NB4 (cell line): ENCODE measurements at places on chromosomes 16 and 17.

DNA sequence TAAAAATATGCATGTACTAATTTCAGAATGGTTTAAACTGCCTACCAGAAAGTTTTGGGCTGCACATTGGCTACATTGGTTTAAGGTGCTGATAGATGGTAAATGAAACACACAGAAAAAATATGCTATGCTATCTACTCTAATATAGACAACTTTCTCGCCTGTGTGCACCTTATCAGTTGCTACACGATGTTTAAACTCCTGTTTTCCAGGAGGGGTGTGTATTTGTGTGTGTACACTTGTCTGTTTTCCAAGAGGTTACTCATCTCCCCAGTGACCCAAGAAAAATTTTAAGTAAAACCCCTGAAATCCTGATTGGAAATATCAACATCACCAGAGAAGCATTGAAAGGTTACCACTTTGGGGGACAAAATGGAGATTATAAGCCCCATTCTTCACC is 21.6 kb upstream of the PSMC5 start:
- no peak for DNase-seq

DNA sequence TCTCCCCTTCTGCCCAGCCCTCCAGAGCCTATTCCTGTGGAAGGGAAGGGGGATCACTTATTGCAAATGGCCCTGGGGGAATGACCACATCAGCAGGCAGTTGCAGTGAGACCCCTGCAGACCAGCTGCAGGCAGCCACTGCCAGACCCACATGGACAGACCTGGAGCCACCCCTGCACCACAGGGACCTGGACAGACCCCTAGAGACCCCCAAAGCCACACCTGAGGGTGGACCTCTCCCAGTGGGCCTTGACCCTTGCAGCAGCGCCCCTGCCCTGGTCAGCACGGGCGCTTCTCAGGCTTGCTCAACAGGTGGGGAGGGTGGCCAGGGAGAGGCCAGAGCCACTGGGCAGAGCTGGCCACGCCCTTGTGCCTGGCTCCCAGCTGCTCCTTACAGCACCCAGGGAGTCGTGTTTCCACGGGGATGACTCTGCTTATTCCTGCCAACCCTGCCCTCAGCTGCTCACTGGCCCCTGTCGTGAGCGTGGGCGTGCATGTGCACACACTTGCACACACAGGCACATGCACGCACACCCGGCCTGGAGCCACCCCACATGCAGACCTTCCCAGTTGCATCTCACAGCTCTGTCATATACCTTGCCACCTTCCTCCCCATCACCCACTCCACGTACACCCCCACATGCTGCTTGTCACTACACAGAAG is 1.3 kb upstream of the SCN4A start:
- no peak for DNase-seq

- DNase-seq = no peak
These were observed 135.4 kb downstream of the CLEC16A start for GRCh38 chr16:11079652-11080187.

DNA sequence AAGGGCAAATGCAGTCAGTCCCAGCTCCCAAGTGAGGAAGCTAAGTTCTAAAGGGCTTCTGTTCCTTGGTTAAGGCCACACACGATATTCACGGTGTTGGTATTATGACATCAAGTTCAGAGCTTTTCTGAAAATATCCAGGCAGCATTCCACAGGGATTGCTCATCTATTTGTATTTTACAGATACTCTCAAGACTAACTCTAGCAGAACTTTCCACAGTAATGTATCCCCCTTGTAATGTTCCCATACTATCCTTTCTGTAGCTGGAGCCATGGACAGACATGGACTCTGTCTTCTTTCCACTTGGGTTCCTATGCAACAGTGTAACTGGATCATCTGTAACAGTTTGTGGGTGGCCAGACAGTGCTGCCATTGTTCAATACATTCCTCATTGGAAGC is 13.5 kb downstream of the SDR42E1 start:
- DNase-seq = no peak

DNA sequence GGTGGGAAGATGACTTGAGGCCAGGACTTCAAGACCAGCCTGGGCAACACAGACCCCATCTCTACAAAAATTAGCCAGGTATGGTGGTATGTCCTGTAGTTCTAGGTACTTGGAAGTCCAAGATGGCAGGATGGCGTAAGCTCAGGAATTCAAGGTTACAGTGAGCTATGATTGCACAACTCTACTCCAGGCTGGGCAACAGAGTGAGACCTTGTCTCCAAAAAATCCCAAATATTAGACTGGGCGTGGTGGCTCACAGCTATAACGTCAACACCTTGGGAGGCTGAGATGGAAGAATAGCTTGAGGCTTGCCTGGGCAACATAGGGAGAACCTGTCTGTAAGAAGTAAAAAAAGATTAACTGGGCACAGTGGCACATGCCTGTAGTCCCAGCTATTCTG is 30.8 kb downstream of the SUZ12 start:
- no peak for DNase-seq

DNA sequence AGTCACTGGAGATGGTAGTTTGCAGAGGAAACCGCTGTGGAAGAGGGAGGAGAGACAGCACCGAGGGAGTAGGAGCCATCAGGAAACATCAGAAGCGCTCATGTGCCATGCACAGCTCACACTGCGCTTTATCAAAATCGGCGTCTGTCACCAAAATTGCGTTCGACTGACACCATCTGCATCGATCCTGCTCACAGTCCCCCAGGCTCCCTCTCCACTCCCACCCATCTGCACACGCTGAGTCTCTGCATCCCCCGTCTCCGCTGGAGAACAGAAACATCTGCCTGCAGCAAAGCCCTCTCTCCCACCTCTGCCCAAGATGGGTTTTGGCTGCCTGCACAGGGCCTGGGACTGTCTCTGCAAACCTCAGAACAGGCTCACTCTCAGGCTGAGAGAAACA is 187.5 kb upstream of the RPL38 start:
- no peak for DNase-seq

GRCh38 chr16:88893127-88893968 is 26.9 kb upstream of the PABPN1L start:
- no peak for DNase-seq

GRCh38 chr16:54488729-54489128 is 202.1 kb upstream of the IRX3 start:
- no peak for DNase-seq

DNA sequence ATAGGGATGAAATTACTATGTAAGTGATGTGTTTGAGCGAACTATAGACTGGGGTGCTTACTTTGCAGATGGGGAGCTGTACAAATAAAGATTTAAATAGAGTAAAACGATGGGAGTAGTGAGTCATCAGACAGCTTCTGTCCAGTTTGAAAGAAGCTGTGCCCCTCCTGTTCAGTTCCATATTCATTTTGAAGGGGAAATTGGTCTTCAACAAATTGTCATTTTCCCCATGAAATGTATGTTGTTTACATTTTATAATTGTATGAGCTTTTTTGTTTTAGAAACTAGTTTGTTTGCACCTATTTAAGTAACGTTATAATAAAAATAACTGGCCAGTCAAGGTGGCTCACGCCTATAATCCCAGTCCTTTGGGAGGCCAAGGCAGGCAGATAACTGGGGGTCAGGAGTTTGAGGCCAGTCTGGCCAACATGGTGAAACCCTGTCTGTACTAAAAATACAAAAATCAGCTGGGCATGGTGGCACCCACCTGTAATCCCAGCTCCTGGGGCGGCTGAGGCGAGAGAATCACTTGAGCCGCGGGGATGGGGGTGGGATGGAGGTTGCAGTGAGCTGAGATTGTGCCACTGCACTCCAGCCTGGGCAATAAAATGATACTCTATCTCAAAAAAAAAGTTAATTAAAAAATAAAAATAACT is 20.2 kb downstream of the SEC14L1 start:
- DNase-seq = no peak

GRCh38 chr16:51164574-51164973 is 13.5 kb upstream of the SALL1 start:
- peak; percentile 28 for DNase-seq

DNA sequence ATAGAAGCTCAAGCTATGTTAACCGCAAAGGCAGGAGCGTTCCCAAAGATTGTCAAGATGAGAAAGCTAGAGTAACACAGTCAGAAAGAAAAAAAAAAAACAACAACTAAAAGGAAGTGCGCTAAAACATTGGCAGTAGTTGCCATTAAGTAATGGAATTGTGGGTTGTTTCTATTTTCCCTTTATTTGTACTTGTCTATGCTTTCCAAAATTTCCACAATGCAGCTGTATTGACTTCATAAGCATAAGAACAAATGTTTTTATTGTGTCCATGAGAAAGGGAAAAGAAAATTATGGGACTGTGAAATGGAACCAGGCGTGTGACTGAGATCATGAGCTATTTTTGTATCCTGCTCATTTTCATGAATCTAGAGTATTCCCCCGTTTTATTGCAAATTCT is 153.4 kb downstream of the TMEM114 start:
- DNase-seq = no peak
